Right renal cortex interstitium (tissue), 3 donors: ENCODE measurements at places on chromosomes 12 and 14. TPM values are rescaled to one million over a fixed set of nuclear protein-coding genes. Genes with fewer than 3 reads are reported as not detected.

DNA sequence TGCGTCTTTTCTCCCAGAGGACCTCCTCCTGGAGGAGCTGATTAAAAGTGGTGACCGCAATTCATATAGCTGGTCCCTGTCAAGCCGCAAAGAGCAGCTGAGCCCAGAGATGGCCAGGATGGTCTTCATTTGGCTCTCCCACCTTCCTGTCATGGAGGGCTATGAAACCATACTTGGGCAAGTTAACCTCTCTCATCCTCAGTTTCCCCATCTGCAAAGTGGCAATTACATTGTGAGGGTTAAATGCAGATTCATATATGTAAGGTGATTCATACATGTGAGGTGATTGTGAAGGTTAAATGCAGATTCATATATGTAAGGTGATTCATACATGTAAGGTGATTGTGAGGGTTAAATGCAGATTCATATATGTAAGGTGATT, 3.6 kb upstream of the TESC start:
- DNase-seq, result no peak

DNA sequence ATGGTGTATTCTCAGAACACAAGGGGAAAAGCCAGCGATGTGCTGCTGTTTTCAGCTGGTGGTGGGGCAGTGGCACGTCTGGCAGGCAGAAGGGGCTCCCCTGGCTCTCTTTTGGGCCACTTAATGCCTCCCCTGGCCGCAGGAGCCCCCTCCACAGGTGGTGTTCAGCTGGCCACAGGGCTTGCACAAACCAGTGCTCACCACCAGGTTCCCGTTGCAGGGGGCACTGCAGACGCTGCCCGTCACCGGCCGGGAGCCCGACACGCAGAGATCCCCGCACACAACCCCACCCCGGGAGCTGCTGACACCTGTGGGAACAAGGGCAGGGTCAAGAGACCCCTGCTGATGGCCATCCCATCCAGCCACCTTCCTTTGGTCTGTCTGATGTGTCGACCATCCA, 6.7 kb downstream of the KRT83 start:
- DNase-seq, result no peak

DNA sequence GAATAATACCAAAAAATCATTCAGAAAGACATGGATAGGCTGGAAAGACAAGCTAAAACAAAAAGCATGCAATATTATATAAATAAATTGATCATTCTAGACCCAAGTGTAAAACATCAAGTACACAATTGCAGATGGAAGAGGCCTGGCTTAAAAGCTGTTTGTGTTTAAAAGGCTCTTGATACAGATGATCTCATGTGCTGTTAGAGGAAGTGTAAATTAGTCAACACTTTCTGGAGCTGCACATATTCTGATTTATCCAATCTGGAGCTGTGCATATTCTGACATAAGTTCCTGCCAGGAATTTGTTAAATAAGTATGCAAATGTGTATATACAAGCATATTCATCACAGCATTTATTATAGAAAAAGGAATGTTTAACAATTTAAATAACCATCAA, 273.1 kb downstream of the RPS29 start:
- no peak for DNase-seq

DNA sequence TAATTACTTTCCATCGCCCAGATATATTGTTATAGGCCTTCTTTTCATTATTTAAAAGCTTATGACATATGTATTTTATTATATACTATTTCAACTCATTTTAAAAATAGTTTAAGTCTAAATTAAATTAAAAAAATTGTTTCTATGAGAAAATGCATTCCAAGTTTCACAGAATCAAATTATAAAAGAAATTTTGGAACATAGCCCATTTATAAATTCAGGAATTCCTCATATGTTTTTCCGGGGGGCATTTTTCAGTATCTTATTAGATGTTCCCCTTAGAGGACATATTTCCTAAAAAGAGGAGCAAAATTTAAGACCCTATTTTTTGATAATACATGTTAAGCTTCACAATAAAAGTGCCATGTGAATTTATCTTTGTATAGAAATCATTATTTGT, 119.9 kb upstream of the ATP2B1 start:
- DNase-seq, result no peak

DNA sequence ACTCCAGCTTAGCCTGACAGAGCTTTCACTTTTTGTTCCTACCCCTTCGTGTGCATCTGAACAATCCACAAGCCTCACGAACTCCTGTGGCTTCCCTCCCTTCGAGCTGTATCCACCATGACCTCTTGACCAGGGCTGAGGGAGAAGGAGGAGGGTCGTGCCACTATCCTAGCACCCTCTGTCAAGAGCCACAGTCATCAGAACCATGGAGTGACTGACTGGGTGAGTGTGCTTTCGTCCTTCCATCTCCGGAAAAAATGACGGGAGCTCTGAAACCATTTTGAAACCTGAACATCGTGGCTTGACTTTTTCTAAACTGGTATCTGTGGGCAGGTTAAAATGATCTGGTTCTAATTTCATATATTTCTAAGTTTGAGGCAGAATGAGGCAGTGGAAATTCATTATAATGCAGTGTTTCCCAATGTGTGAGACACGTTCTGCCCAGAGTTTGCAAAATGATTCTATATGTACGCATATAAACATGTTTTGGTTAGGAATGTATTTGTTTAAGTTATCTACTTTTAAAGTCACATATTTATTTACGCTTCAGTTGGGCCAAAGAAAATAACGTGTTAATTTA, 27.0 kb downstream of the IL26 start:
- no peak for DNase-seq

GRCh38 chr14:49505041-49505766, 81.0 kb downstream of the RPS29 start:
- no peak for DNase-seq

GRCh38 chr14:22168092-22168955, 420.7 kb downstream of the DAD1 start:
- DNase-seq, result no peak

Gene OR4K15
- polyA plus RNA-seq, result not detected

Gene CLEC1B
- 1.3 TPM for polyA plus RNA-seq

Gene ABHD12B
- 0.33 TPM for polyA plus RNA-seq

Gene SLC7A8
- 83.4 TPM for polyA plus RNA-seq

Gene POU6F1
- polyA plus RNA-seq, result 6.2 TPM

Gene KRT6C
- polyA plus RNA-seq, result not detected
